ENCODE measurements at places on chromosomes 2 and 18. TPM values are rescaled to one million over a fixed set of nuclear protein-coding genes. Genes with fewer than 3 reads are reported as not detected.

DNA sequence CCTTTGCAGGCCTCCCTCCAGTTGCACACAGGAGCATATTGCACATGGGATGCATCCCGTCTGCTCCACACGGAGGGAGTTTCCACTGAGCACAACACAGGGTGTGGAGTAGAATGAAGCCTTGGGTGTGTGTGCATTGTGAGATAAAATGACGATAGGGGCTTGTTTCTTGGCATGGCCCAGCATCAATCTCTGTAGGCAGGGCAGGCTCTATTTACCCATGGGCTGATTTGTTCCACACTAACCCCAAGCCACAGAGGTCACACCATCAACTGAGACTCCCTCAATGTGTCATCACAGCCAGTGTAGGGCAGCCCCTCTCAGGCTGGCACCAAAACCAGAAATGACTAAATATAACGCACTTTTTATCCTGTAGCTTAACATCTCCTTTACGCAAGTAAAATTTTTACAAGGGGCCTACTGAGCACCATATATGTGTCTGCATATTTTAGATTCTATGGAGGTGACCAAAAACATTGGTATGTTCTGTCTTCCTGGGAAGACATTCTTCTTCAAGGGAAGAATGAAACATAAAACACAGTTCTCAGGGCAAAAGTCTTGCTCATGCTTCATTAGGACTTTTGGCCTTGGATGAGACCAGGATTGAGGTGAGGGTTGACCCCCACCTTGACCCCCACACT lies 2.7 kb upstream of the GKN1 start:
- no peak for DNase-seq

DNA sequence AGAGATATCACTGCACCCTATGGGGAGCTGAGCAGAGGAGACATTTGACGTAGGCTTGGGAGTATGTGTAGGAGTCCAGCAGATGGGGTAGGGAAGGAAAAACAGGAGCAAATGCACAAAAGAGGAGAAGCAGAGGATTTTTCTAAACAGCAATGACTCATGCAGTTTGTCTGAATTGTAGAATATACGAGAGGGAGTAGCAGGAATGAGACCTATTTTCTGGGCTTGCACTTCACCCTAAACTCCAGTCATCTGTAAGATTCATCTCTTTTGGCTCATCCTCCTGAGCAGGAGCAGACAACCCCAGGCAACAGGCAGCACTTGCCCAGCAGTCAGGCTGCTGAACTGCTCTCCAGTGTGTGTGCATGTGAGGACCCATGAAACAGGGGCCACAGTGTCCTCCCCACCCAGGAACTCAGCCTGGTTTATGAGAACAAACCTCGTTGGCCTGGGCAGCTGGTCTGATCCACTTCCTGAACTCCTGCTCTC lies 100.2 kb upstream of the CDC42EP3 start:
- DNase-seq = no peak

The OR6B2 gene
- polyA plus RNA-seq = not detected

DNA sequence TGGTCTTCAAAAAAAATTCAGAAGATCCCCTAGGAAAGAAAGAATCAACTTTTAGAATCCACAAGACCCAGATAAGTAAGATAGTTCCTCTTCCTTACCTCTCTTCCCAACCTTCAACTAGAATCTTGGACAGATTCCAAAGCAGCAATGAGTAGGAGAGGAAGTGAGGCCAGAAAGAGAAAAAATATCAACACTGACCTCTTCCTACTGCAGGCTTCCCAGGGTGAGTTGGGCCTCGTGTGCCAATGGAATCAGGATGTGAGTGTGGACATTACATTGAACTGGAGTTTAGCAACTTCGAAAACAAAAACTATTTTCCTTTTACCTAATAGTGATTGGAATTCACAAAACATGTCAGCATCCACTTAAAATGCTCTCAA lies 102.5 kb upstream of the PIEZO2 start:
- no peak for DNase-seq

GRCh38 chr2:20148426-20148922 lies 76.5 kb downstream of the SDC1 start:
- no peak for DNase-seq

- DNase-seq = no peak
Measured at GRCh38 chr2:232983669-232984140, 29.4 kb downstream of the NGEF start.

The MOGAT1 gene
- polyA plus RNA-seq = 0.31 TPM

- DNase-seq = no peak
Measured at GRCh38 chr2:119668546-119668945, 10.5 kb upstream of the TMEM177 start.
